ENCODE measurements at places on chromosomes 5 and 9.
A peak's percentile ranks its signal among the peaks of the same experiment; 100 is the strongest.

GRCh38 chr5:150514708-150515211, 6.8 kb downstream of the NDST1 start:
- DNase-seq: peak; percentile 6

GRCh38 chr9:20618361-20618802, 3.9 kb downstream of the MLLT3 start:
- no peak for DNase-seq

DNA sequence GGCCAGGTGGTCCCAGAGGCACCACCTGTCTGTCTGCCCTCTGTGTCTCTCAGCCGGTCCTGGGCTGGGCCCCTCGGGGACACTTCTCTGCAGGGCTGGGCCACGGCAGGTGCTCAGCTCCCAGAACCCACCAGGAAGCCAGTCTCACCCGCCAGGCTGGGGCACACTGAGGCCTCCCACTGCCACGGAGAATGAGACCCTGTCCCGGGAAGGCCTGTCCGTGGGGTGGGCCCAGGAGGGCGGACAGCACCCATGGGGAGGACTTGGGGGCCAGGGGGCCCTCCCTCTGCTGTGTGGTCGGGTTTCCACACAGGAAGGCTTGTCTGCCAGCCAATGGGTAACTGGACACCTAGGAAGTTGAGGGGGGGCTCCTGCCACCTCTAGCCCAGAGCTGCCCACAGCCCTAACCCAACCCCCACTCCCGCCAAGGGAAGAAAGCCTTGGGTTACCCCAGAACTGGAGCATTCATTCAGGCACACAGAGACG, 4.1 kb upstream of the TUBB4B start:
- DNase-seq: no peak

GRCh38 chr5:123558762-123559433, 46.9 kb downstream of the CSNK1G3 start:
- no peak for DNase-seq

- DNase-seq: no peak
Measured at GRCh38 chr5:158180407-158180806, 321.5 kb upstream of the CLINT1 start.

- no peak for DNase-seq
Measured at GRCh38 chr5:40364441-40364840, 315.3 kb upstream of the PTGER4 start.

- no peak for DNase-seq
Measured at GRCh38 chr9:121852651-121853616, 201.5 kb downstream of the DAB2IP start.

DNA sequence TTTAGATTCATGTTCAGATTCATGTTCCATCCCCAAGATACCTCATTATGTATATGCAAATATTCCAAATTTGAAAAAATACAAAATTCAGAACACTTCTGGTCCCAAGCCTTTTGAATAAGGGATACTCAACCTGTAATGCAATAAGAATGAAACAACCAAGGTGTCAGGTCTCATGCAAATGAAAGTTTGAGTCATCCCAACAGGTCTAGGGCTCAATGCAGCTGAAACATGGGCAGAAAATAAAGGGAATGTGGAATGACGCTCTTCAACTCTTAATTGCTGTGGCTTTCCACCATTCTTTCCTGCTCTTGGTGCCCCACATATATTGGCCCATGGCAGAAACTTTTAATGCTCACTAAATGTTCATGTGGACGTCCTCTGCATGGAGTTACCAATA, 107.3 kb upstream of the DAPK1 start:
- DNase-seq: no peak

- DNase-seq: no peak
Measured at GRCh38 chr9:115373000-115373709, 255.2 kb upstream of the TNC start.

- DNase-seq: no peak
Measured at GRCh38 chr5:1552521-1553255, 28.9 kb upstream of the LPCAT1 start.

DNA sequence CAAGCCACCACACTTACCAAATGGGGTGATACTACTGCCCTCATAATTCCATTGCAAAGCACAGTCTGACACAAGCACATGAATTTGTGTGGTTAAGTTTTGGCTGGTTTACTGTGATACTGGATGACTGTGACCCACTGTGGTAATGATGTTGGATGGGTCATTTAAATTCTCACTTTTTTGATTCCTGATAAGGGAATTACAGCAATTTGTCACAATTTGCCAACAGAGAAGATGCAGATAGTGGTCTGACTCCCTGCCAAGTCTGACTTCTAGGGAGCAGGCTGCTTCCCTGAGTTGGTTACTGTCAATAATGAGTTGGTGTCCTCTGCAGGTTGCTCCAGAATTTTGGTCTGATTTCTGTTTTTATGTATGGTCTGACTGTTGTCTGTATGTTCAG, 731.9 kb downstream of the MTRR start:
- DNase-seq: no peak

- DNase-seq: no peak
Measured at GRCh38 chr5:164555809-164556208, 1050.4 kb downstream of the MAT2B start.

GRCh38 chr5:42502613-42503470, 79.6 kb downstream of the GHR start:
- DNase-seq: no peak

GRCh38 chr5:150660108-150660831, 781 bp upstream of the MYOZ3 start:
- no peak for DNase-seq

- DNase-seq: no peak
Measured at GRCh38 chr9:13787234-13787833, 507.8 kb upstream of the MPDZ start.

DNA sequence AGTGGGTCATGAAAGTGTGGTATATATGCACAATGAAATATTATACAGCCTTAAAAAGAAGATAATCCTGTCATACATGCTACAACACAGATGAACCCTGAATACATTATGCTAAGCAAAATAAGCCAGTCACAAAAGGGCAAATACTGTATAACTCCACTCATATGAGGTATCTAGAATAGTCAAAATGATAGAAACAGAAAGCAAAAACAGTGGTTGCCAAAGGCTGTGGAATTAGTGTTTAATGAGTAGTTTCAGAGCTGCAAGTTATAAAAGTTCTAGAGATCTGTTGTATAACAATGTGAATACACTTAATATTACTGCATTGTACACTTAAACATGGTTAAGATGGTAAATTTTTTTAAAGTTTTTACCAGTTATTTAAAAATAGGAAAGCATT, 135.0 kb downstream of the OXCT1 start:
- no peak for DNase-seq

DNA sequence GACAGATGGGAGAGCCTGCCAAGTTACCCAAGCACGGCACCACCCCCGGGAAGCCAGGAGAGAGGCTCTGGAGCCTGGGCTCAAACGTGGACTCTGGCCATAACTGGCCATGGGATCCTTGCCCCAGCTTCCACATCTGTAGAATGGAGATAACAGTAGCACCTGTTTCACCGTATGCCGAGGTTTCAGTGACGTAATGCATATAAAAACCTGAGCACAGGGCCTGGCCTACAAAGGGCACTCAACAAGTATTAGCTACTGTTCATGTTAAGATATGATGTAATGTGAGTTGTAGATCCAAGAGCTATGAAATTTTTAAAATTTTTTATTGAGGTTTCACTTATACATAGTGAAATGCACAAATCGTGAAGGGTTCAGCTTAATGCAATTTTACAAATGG, 82.2 kb upstream of the BARHL1 start:
- DNase-seq: no peak

DNA sequence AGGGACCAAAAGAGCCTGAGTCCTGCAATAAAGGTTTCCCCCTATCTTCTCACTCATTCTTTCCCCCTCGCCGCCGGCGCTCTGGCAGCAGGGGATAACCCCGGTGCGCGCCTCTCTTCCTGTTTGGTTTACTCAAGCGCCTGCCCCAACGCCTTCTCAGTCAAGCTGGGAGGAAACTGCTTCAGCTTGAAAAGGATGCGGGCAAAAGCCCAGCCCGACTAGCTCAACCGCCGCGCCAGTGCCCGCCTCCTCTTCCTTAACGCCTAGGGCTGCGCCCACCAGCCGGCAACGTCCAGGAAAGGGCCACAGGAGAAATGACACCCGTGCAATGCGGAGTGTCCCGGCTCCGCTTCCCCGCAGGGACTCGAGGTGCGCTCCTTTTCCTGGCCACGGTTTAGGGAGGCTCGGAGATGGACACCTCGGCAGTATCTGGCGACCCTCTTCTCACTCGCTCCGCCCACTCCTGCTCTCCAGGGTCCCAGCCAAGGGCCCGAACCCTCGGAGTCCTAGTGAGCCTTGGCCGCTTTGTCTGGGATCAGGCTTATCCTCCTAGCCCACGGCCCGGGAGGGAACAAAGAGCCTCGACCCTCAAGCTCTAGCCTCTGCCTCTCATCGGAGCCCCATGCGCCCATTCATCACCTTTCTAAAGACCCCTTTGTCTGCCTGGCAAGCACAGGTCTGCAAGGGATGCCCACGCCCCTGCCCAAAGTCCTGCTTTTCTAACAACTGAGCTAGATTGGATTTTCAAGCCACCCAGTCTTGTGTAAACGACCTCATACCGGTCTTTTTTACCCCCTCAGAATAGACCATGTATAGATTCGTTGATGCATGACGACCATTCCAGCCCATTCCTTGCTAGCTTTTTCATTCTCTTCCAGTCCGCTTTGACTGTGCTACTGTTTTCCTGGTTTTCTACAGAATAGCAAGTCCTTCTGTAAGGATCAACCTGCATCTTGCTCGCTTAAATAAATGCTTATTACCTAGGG, 2.0 kb downstream of the ST8SIA4 start:
- peak; percentile 99 for DNase-seq

- DNase-seq: no peak
Measured at GRCh38 chr5:107712359-107712870, 41.7 kb upstream of the EFNA5 start.

GRCh38 chr5:174827558-174827957, 103.2 kb downstream of the MSX2 start:
- no peak for DNase-seq

GRCh38 chr5:37836235-37836591, 3.6 kb downstream of the GDNF start:
- no peak for DNase-seq

GRCh38 chr5:118506217-118506852, 482.0 kb downstream of the DTWD2 start:
- DNase-seq: no peak

DNA sequence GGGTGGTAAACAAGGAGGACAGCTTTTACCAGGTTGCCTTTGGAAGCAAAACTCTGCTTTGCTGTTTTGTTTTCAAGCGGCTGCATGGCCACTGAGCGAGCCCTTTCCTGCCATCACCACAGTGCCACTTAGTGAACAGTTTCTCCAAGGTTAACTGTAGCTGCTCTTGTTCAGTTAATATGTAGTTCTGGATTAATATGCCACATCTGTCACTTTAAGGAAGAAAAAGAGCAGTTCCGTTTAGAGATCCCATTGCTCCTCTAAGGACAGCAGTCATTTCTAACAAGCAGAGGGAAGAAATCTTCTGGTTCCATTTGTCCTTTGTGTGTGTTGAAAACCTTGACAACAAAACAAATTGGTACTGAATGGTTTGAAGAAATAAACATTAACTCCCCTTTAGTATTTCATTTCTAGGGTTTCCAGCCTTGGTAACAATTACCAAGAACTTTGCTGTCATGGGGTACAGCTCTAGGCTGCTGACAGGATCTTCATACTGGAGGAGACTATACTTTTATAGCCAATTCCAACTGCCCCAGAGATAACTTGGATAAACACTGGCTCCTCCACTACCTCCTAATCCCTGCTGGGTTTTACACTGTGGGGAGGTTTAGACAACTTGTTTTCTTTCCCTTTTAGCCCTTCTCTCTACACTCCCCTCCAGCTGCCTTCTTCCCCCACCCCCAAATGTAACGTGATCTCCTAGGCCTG, 10.3 kb upstream of the ABL1 start:
- no peak for DNase-seq

DNA sequence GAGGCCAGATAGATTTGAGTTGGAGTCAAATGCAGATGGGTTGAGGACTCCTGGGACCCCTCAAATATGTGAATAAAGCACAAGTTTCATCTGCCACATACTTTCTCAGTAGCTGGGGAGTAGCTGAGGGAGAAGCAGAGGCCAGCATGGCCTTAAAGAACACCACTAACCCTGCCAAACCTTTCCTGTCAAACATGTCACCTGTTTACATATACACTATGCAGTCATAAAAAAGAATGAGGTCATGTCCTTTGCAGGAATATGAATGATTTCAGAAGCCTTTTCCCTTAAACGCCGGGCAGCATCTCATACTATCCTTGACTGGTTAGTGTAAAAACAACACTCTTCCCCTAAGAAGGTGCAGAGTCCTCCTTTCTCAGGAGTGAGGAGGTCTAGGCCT, 25.2 kb upstream of the HSD17B4 start:
- no peak for DNase-seq

DNA sequence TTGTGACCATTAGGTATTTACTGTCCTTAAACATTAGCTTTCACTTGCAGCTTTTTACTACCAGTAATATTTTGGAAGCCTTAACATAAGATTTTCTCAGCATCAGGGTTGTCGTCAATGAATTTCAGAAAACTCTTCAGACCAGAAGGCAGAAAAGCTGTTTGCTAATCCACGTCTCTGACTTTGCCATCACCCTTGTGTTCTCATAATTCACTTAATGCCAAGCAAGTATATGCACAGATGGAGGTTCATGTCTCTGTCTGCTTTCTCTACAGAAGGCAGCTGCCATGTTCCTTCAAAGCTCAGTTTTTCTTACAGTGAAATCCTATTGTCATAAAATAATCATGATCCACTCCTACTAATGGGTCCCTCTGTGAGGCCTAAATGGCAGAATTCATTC, 37.7 kb upstream of the LRRC19 start:
- DNase-seq: no peak

DNA sequence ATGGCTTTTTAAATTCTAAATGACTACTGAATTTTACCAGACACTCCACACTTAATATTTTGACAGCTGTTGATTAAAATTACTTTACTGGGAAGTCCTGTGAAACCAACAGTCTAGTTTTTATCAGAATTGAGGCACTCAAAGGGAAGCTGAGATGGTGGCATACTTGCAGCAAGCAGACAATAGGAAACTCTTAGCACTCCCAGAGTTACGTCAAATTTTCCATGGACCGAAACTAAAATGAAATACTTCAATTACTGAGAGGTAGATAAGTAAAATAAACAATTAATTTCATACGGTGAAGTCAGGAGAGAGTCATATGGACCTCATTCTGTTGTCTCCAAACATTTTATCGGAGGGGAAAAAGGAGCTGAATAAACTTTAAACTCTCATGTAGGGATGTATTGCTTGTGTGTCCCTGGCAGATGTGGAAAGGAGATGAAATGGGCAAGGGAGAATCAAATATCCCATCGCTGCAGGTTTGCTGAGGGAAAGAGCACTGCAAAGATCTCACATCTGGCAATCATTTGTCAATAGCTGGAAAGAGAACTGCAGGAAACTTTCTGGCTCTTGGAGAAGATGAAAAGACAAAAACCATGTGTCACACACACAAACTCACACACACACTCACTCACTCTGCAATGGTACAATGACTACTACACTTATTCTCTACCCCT, 189.4 kb downstream of the BNC2 start:
- no peak for DNase-seq

- DNase-seq: no peak
Measured at GRCh38 chr9:77598524-77598923, 49.6 kb downstream of the GNA14 start.
